ENCODE measurements at places on chromosomes 11 and 22.

DNA sequence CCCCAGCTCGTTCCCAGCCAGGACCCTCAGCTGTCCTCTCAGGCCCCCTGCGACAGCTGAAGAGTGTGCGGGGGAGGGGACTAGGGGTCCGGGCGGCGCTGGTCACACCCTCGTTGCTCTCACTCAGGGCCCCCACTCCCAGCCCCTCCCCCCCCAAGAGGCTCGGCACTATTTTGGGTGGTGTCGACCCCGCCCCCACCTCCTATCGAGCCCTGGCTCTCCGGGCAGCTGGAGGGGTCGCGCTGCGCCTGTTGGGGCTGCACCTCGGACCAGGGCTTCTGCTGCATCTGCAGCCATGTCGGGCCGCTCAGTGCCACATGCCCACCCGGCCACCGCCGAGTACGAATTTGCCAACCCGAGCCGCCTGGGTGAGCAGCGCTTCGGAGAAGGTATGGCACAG is at the start of gene HSPB2:
Gene HSPB2 (plus strand): TSS at position 200 of the 400 bp plus-strand sequence. CDS start 96 bp downstream, at position 296.
- DNase-seq: no peak

GRCh38 chr22:45579306-45579705 is 76.6 kb downstream of the FBLN1 start:
- no peak for DNase-seq

DNA sequence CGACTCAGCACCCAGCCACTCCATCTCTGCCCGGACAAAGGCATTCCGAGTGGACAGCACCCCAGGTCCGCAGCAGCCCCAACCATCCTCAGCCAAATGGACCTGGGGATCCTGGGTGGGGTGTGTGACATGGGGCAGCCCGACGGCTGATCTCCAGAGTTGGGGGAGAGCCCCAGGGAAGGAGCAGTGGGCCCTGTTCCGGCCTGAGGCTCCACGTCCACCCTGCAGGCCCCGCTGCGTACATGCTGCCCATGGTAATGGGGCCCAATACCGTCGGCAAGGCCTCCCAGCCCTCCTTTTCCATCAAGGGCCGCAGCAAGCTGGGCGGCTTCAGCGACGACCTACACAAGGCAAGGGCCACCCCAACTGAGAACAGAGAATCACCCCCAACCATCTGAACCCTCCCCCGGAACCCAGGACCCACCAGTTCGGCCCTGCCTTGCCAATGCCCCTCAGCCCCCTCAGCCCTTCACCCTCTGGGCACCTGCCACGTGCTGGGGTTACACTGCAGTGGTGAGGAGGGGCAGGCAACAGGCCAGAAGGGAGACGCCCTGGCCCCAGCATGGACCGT is 5.4 kb downstream of the SCGB1C1 start:
- DNase-seq: no peak

DNA sequence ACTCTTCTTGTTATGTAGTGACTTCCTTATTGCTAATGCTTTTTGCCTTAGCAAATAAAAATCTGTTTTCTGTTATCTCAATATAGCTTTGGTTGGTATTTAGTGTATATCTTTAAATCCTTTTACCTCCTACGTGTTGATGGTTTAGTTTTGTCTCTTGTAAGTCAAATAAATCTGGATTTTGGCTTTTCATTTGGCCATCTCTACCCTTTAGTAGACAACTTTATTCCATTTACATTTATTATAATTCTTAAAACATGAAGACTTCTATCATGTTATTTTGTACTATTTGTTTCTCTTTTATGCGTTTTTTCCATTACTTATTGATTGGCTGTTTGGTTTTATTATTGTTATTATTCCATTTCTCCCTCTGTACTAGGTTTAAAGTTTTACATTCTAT is 19.5 kb upstream of the ALKBH3 start:
- no peak for DNase-seq

DNA sequence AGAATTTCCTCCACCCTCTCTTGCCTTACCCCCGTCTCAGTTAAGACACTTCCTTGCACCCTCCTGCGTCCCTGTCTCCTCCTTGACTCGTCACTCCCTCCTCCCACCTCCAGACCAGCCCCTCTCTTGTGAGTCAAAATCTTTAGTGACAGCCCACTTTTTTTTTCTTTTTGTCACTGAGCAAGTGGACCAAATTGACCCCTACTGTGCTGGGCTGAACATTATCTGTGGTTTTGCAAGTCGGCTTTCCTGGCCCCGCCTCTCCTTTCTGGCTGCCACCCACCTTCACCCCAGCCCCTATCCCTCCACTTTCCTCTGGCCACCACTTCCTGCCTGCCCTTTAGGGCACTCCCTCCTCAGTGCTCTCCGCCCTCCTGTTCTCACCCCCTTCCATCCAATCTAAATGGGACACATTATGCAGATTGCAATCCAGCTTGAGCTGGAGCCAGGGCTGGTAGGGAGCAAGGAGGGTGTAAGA is at the start of gene APLNR:
Gene APLNR (minus strand): TSS at position 47 of the 478 bp plus-strand sequence. CDS start 246 bp downstream, outside the sequence.
- DNase-seq: no peak

GRCh38 chr11:106917973-106918372 is 100.3 kb downstream of the GUCY1A2 start:
- no peak for DNase-seq

All from NCI-H774 (cell line).